ENCODE measurements at places on chromosomes 4 and X. TPM values are rescaled to one million over a fixed set of nuclear protein-coding genes. Genes with fewer than 3 reads are reported as not detected.

DNA sequence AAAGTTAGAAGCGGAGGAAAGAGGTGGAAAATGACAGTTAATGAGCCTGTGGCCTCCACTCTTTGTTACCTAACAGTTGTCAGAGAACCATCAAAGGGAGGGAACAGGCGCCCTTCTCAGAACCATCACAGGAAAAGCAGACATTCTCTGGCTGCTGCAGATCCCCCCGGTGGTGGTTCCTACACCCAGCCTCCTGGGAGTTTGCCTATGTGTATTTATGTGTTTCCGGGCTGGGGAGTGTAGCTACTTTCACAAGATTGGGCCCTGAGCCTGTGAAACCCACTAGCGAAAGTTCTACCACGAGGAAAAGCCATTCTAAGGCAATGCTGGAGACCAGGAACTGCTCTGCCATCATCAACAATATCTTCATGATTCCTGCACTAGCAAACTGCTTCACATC is 52.7 kb upstream of the BCOR start:
- no peak for DNase-seq

Gene PRDM8
- 3.7 TPM for total RNA-seq

GRCh38 chr4:165458471-165458870 is 79.7 kb downstream of the CPE start:
- no peak for DNase-seq

- DNase-seq = no peak
These were observed 124.7 kb upstream of the TLL1 start for GRCh38 chr4:165748321-165748720.

Gene HTRA3
- total RNA-seq = 0.80 TPM

DNA sequence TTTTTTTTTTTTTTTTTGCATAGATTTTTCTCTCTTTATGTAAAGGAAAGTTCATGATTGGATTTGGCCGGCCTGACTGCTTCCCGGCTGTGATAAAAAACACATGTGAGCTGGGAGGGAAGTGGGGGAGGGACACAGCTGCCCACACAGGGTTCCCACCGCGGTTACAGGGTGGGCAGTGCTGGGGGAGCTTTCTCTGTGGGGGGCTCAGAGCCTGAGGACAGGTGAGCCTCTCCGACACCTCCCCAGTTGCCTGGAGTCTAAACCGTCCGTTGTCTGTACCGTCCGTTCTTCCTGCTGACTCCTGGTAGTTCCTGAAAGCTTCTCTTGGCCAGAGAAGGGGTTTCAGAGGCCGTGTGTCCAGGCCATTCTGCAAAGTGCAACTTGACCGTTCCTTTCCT is 21.8 kb downstream of the SHOX start:
- DNase-seq = no peak

DNA sequence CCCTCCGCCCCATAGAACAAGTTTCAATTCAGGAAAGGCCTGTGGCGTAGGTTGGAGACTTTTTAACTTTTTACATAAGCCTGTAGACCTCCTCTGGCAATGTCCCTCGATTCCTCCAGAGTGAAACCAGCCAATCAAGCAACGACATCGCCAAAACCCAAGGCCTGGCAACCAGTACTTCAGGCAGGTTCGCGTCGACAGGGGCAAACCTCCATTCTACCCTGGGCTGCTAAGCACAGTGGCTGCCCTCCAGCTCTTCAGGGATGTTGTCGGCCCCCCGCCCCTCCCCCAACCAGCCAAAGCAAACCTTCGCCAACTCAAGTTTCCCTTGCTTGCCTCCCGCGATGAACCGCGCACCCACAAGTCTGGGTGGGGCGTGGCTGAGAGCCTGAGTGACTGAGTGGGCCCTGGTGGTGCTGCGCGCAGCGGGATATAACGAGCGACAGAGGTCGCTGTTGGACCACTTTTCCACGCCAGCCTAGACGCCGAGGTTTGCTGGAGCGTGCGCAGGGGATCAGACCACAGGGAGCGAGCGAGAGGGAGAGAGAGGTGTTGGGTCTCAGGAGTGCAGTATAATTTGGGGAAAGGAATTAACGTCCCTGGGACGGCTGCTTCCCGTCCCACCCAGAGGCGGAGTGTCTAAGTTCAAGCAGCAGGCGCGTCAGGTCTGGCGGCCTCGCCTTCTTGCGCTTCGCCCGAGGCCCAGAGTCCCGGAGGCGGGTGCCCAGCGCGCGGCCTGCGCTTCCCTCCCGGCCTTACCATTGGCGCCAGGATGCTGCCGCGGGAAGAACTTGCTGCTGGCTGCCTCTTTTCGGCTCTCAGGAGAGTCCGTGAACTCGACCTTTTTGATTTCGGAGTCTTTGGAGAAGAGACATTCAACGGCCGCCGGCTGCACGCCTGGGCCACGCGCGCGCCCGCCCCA is 9.0 kb upstream of the PITX2 start:
- no peak for DNase-seq

Gene SFRP2
- total RNA-seq = not detected

Gene TNIP3
- 0.07 TPM for total RNA-seq

Gene TCEAL9
- total RNA-seq = 161 TPM

DNA sequence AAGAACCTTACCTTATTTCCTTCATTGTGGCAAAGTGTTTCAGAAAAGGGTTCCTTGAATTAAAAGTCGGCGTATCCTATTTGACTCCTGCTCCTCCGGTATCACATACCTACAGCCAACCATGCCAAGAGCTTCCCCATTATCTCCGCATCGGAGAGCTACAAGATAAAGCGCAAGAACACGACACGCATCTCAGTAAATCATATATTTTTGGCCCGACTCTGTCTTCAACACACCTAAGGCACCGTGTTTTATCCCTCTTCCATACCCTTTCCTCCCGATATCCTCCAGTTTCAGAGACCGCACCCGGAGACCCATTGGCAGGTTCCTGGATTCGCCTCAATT is 497 bp upstream of the THAP9 start:
- no peak for DNase-seq

- DNase-seq = peak; percentile 48
These were observed 5.0 kb upstream of the RNF175 start for GRCh38 chr4:153764601-153765368.

- no peak for DNase-seq
These were observed 21.7 kb upstream of the FAM156A start for GRCh38 chrX:52979993-52980392.

- no peak for DNase-seq
These were observed 172.5 kb downstream of the CAMK2D start for GRCh38 chr4:113588895-113589668.
